Left forelimb (tissue), 1 donor: ENCODE measurements at places on chromosomes 1 and 21.

GRCh38 chr1:109091839-109092193 lies 1.3 kb downstream of the TMEM167B start:
- no peak for DNase-seq

- no peak for DNase-seq
Observed at GRCh38 chr1:89753761-89754160, 67.1 kb upstream of the LRRC8D start.

DNA sequence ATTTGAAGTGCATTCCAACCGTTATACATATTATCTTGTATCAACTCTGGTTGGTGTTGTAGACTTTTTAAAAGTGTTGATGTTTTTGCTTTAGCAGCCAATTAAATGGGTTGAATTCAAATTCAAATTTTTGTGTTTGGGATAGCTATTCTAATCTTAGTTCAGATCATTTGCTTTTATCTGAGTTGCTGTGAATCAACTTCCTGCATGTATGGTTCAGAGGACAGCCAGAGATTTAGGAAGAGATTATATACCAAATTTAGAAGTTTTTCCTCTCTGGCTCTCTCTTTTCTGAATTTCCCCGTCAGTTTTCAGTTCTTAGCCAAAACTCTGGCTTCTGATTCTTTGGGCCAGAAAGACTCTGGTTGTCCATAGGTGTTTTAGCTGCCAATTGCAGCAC lies 415.5 kb downstream of the NUF2 start:
- no peak for DNase-seq

- no peak for DNase-seq
Observed at GRCh38 chr1:78799926-78800325, 150.3 kb downstream of the IFI44 start.

- no peak for DNase-seq
Observed at GRCh38 chr1:82646888-82647287, 846.2 kb downstream of the ADGRL2 start.

DNA sequence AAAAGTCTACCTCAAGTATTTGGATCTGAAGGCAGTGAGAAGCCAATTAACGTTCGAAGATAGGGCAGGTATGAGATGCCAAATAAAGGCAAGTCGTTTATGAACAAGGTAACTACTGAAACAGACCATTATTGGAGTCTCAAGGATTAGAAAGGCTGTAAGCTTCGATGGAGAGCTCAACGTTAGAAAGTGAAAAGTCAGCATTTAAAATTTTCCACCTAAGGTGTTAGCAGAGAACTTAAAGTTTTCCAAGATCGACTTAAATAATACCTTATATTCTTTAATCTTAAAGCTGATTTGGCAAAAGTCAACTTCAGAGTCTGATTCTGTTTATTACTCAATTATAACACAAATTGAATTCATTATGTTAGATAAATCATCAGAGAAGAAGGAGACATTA lies 28.1 kb downstream of the CLDN17 start:
- no peak for DNase-seq

DNA sequence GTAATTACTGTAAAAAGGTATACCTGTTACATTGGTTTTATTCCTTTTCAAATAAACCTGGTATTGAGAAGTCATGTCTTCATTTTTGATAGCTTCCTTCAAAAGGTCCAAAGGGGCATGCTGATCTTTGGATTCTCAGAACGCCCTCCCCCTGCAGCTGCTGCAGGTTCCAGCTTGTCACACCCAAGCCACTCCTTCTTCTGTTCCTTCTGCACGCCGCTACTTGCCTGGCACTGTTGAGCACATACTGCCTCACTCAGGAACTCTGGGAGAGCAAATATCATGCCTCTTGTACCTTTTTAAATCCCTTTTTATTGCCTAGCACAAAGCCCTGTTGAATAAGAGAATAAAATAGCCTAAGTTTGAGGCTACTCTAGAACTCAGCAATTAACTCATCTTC lies 136.9 kb downstream of the BARHL2 start:
- DNase-seq = no peak

- DNase-seq = no peak
Observed at GRCh38 chr1:204169858-204170257, 3.7 kb upstream of the REN start.

GRCh38 chr1:63630238-63630637 lies 37.0 kb downstream of the PGM1 start:
- DNase-seq = no peak

- DNase-seq = no peak
Observed at GRCh38 chr1:180136968-180137356, 17.7 kb upstream of the QSOX1 start.

- DNase-seq = no peak
Observed at GRCh38 chr1:43510621-43511020, 20.1 kb upstream of the PTPRF start.

GRCh38 chr1:162456323-162456722 lies 41.3 kb upstream of the UHMK1 start:
- no peak for DNase-seq
